ENCODE measurements at places on chromosomes 2 and 18. TPM values are rescaled to one million over a fixed set of nuclear protein-coding genes. Genes with fewer than 3 reads are reported as not detected.

CDH19 gene
- polyA plus RNA-seq: 0.23 TPM

LIMS4 gene
- polyA plus RNA-seq: 3.1 TPM

DNER gene
- polyA plus RNA-seq: 58.8 TPM

FTCDNL1 gene
- 0.91 TPM for polyA plus RNA-seq

EGR4 gene
- not detected for polyA plus RNA-seq

RAB27B gene
- 4.4 TPM for polyA plus RNA-seq

TMEM17 gene
- polyA plus RNA-seq: 6.0 TPM

SH3RF3 gene
- 5.1 TPM for polyA plus RNA-seq

DNA sequence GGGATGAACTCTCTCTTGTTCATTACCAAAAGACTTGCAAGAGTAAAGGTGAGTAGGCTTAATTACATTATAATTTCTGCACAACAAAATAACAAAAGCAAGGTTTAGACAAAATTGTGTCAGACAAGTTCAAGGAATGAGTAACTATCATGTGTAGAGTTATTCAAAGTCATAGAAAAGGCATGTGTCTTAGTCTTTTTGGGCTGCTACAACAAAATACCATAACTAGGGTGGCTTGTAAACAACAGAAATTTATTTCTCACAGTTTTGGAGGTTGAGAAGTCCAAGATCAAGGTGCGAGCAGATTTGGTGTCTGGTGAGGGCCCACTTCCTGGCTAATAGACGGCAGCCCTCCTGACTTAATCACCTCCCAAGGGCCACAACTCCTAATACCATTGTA is 37.6 kb downstream of the IL1R2 start:
- no peak for DNase-seq

DNA sequence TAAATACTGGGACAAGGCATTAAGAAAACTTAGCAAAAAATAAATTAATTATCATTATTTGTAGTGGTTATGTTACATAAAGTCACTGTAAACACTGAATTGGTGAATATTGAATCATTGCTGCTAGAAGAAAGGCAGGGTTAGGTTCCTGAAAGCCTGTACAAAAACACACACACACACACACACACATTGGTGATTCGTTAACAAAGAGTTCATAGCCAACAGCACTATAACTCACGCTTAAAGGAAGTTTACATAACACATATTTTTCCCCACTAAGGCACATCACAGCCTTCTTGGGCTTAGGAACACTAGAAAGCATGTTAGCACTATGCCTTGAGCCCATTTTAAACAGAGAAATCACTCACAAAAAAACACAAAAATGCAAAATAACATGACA is 690.0 kb upstream of the PIK3C3 start:
- DNase-seq: no peak

DNA sequence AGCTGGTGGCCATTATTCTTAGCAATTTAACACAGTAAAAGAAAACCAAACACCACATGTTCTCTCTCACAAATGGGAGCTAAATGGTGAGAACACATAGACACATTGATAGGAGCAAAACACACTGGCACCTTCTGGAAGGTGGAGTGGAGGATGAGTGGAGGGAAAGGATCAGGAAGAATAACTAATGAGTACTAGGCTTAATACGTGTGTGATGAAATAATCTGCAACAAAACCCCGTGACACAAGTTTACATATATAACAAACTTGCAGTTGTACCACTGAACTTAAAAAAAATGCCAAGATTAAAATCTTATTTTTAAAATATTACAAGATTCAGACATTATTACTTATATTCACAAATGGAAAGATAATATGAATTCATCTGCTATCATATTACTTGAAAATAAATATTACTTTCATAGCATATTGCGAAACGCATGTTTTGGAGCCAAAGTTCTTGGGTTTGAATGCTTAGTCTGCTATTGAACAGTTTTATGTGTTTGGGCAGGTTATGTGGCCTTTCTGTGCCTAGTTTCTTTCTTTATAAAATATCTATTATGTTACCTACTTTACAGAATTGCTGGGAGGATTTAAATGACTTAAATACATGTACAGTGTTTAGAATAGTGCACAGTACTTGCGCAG is 20.5 kb downstream of the ANKRD62 start:
- DNase-seq: no peak

- DNase-seq: no peak
These were observed 526 bp downstream of the PRKRA start for GRCh38 chr2:178450524-178450773.

DNA sequence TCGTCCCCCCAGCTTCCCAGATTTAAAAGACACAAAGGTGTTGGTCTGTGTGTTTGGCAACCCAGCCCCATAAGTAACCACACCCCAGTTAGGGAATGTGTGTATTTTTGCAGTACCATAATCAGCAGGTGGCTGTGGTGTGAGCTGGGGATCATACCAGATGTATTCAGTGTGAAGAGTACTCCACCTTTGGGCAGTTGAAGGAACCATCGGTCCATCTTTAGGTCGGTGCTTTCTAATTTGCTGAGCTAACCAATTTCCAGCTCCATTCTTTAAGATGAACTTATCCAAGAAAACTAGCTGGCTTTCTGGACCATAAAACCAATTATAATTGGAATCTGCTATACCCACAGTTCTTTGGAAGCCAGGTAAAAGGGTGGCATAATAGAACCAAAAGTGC is 3.2 kb downstream of the DSEL start:
- DNase-seq: no peak

DNA sequence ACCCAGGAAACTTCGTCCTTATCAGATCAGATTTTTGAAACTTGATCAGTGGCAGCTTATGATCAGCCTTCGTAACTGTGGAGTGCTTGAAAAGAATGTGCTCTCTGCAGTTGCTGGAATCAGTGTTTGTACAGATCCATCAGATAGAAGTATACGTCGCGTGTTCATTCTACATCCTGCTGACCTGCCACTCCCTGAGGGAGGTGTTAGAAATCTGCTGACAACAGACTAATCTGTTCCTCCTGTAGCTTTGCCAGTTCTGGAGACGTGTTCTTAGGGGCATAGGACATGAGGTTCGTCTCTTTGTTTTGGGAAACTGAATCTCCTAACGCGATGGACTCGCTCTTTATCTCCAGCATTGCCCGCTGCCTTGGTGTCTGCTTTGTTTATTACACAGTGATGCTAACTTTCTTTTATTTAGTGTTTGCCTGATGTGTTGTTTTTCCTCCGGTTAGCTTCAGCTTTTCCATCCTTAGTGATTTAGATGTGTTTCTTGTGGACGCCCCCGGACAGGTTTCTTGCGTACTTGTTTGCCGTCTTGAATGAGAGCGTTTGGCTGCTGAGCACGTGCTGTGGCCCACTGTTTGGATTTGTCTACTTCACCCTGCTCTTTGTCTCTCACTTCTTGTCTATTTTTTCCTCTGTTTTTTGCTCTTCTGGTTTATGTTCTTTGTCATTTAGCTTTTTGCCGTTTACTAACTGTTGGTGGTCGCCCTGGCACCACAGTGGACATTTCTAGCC is 17.4 kb upstream of the GAL3ST2 start:
- DNase-seq: no peak

GRCh38 chr2:3454802-3455201 is 64.5 kb downstream of the ADI1 start:
- no peak for DNase-seq

- DNase-seq: no peak
These were observed 188.2 kb downstream of the PRKCE start for GRCh38 chr2:45839508-45840251.

GRCh38 chr2:190947711-190948251 is 66.2 kb downstream of the STAT1 start:
- DNase-seq: peak; percentile 41

DNA sequence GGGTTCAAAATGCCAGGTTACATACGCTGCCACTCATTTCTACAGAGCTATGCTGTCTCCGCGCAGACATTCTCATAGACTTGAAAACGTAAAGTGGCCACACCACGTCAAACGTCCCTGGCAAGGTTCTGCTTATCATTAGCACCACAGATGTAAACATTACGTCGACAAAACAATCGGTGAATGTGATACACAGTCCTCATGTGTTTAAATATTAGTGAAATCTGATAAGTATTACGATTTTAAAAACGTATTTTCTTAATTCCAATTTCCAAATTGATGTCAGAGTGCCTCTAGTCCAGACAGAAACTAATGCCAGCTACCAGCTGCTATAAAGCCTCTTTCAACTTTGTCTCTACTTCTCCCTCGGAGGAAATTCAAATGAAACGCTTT is 1.2 kb downstream of the STK17B start:
- peak; percentile 15 for DNase-seq

DNA sequence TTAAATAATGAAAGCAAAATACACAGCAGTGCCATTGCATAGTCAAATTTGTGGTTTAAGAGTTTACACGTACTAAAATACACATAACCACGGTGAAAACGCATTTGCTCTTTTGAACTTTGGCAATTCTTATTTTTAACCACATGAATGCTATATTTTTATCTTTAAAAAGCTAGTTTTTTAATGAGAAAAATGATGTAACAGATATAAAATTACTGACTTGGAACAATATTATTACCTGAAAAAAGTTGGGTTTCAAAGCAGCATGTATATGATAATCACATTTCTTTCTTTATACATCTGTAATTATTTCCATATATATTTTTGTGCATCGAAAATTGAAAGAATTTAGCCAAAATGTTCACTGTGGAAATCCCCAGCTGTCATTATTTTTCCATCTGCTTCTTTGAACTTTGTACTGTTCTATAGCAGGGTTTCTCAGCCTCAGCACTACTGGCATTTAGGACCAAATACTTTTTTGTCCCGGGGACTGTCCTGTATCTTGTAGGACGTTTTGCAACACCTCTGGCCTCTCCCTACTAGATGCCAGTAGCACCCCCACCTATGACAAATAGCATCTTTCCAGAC is 75.9 kb upstream of the CAB39 start:
- DNase-seq: no peak

- no peak for DNase-seq
These were observed 51.1 kb downstream of the SMAD7 start for GRCh38 chr18:48899558-48900174.

DNA sequence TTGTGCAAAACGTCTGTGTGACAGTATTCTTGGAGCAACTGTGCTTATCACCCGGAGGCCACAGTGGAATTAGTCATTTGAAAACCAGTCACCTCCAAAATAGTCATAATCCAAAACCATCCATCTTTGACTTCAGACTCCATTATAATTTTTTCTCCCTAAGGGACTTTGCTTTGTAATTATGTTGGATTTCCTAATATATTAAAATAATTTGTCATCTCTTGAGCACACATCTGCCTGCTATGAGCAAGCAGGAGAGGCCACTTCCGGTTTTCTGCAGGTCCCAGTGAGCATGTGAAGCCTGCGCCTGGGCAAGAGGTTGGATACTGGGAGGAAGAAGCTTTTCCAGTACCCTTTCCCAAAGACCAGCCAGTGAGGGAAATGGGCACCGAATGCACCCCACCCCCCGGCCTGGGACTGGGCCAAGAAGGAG is 57.7 kb downstream of the ODC1 start:
- no peak for DNase-seq

DNA sequence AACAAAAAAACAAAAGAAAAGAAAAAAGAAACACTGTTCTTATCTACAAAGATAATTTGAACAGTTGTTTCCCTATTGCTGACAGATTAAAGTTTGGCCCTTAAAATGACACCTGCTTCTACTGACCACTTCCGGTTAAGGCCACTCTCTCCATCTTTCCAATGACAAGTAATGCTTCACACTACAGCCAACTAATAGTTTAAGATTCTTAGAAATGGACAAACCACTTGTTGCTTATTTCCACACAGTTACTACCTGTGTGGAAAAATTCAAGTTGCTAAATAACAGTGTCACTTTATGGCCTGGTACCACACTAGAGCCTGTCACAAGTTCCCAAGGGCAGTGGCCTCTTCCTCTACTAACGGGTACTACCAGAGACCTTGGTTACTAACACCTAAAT is 2.4 kb downstream of the TMEM185B start:
- DNase-seq: no peak

- no peak for DNase-seq
These were observed 18.0 kb downstream of the CYP27A1 start for GRCh38 chr2:218799990-218800389.

DNA sequence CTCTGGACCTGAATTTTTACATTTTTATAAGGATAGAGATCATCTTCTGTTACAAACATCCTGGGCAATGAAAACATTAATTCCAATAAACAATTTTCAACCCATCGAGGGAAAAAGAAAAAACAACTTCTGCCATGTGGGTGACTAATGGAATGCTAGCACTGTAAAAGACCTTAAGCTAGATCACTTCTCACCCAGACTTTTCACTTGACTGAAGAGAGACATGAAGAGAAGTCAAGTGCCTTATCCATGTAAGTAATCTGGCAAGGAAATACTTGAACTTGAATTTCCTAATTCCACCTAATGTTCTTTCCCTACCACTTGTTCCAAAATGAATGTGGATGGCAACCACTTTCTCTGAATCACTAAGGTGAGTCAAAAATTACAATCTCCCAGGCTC is 98.3 kb upstream of the ACVR1C start:
- DNase-seq: no peak

GRCh38 chr18:59459369-59460071 is 100.5 kb upstream of the LMAN1 start:
- no peak for DNase-seq

- DNase-seq: no peak
These were observed 22.9 kb upstream of the GPR55 start for GRCh38 chr2:230947908-230948365.

DNA sequence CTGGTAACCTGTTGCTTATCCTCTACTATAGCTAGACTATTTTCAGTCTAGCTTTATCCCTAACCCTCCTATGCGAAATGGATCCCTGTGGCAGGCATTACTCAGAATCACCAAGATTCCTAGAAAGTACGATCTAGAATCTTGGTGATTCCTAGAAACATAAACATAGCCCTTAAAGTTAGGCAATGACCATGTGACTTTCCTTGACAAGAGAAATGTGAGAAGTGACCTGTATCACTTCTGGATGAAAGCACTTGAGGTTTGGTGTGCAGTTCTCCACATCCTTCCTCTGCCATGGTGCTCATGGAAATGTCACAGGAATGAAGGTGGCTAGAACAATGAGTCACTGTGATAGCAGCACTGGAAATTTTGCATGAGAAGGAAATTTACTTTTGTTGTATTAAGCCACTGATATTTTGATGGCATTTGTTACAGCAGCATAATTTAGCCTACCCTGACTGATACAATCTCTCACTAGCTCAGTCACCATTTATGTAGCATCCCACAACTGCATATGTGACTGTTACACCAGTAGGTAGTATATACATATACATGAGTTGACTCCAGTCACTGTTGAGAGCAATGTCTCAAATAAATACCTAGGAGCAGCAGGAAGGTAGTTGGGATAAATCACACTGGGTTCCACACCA is 68.3 kb upstream of the MAPRE2 start:
- no peak for DNase-seq

Measured in left renal cortex interstitium (tissue), 4 donors.